ENCODE measurements at places on chromosomes 4 and X.

- no peak for DNase-seq
Measured at GRCh38 chrX:9688833-9689232, 76.8 kb downstream of the GPR143 start.

- DNase-seq = no peak
Measured at GRCh38 chrX:79572566-79572965, 205.4 kb upstream of the ITM2A start.

- DNase-seq = no peak
Measured at GRCh38 chrX:118325453-118325852, 20.5 kb upstream of the WDR44 start.

GRCh38 chrX:41164449-41164848 lies 79.2 kb downstream of the USP9X start:
- no peak for DNase-seq

DNA sequence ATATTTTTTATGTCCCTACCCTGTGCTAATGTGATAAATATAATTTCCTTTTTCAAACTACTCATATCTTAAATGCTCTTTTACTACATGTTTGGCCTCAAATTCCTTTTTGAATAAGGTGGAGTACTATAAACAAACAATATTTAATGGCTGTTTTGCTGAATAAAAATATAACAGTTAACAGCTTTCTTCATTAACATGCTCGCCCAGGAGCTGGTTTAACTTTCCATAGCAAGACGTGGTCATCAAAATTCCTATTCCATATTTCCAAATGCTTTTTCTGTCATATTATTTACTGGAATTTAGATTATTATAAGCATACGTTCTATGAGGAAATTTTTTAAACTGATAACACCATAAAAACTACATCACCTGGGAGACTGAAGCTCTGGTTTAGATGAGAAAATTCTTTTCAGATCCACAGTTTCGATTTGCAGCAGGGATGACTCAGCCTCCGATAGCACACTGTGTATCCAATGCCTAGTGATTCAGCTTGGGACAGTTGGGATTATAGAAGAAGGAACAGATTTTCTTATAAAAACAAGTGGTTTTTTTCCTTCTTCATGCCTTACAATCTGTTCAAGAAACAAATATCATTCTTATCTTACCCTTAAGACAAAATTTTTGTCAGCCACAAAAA lies 129.1 kb downstream of the FBXO8 start:
- no peak for DNase-seq

- DNase-seq = no peak
Measured at GRCh38 chr4:151004222-151004621, 10.9 kb downstream of the LRBA start.

- peak; percentile 6 for DNase-seq
Measured at GRCh38 chr4:56424697-56425514, 10.5 kb downstream of the PPAT start.
